ENCODE measurements at places on chromosomes 11 and 22.
A peak's percentile ranks its signal among the peaks of the same experiment; 100 is the strongest.

GRCh38 chr22:29336751-29337490 lies 21.4 kb upstream of the RASL10A start:
- DNase-seq, result no peak

GRCh38 chr11:444396-445144 lies 2.8 kb upstream of the ANO9 start:
- DNase-seq, result peak; percentile 33

- peak; percentile 96 for DNase-seq
These were observed 32.1 kb downstream of the A4GALT start for GRCh38 chr22:42688241-42689211.

- no peak for DNase-seq
These were observed 2.0 kb downstream of the MUS81 start for GRCh38 chr11:65862191-65862735.

DNA sequence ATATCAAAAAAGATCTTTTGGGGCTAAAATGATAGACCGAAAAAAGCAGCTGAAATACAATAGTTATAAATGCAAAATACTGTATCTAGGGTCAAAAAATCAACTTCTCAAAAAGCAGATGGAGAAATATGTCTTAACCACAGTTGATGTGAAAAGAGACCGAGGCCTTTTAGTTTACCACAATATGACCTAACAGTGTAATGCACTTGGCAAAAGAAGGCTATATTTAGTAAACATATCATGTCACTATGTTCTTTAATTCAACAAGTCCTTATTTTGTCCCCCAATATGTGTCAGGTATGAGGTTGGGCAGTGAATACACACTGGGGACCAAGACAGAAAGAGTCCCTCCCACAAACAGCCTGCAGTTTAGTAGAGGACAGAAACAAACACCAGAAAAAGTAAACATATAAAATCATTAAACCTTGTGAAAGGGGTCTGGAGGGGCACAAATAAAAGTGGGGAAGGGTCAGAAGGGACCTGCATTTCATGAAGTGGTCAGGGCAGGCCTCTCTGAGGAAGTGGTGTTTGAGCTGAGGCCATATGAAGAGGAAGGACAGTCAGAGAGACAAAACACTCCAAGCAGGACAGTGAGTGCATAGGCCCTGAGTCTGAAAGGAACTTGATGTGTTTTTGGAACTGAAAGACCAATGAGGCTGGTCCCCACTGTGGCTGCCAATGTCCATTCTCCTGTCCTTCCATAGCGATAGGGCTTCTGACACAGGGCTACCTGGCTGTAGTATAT lies 53.4 kb downstream of the LIF start:
- no peak for DNase-seq

DNA sequence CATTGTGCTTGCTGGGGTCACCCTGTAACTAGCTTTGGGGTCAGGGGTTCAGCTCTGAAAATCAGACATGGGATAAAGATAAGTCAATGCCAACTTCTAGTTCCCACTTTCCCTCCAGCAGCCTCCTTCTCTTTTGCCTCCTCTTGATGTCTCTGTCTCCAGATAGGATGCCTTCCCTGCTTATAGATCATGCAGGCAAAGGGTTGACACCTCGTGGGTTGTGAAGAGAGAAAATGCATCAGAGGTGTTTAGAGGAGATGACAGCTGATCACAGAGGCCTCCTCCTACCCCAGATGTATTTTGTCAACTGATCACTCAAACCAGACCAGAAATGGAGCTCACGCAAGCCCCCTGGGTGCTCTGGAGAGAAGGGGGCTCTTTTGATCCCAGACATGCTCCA lies 337.8 kb downstream of the BUD13 start:
- no peak for DNase-seq

DNA sequence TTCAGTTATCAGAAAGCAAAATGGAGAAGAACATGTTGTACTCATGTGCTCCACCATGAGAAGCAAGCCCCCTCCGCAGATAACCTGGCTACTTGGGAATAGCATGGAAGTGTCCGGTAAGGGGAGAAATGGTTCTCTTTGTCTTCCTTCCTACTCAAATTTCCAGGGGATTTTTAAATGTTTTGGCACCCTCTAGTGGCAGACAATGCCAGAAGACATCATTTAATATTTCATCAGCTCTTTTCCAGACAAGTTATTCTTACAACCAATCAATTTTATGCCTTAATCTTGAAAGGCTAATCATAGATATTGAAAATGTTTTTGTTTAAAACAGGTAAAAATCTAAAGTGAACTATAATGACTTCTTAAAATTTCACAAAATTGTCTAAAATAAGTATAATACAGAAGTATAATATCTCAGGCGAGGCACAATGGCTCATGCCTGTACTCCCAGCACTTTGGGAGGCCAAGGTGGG lies 15.7 kb downstream of the CRTAM start:
- DNase-seq, result peak; percentile 86
